ENCODE measurements at places on chromosomes 12 and 14. TPM values are rescaled to one million over a fixed set of nuclear protein-coding genes. Genes with fewer than 3 reads are reported as not detected.
A peak's percentile ranks its signal among the peaks of the same experiment; 100 is the strongest.

Gene KRT73
- not detected for total RNA-seq

Gene OSBPL8
- total RNA-seq, result 61.2 TPM

Gene COCH
- total RNA-seq, result 25.8 TPM

Gene LRTM2
- not detected for total RNA-seq

Gene LRCOL1
- not detected for total RNA-seq

Gene CKAP4
- total RNA-seq, result 59.6 TPM

Gene RASSF8
- total RNA-seq, result 40.6 TPM

Gene TAS2R42
- not detected for total RNA-seq

Gene SLC25A21
- total RNA-seq, result 7.1 TPM

Gene MYF6
- total RNA-seq, result not detected

Gene ATP5MC2
- total RNA-seq, result 379 TPM

Gene KRT78
- not detected for total RNA-seq

Gene PAX9
- total RNA-seq, result not detected

Gene FNTB
- 17.4 TPM for total RNA-seq

Gene EAPP
- 34.8 TPM for total RNA-seq

- DNase-seq, result no peak
Observed at GRCh38 chr12:114506651-114507050, 100.7 kb upstream of the TBX5 start.

GRCh38 chr14:34501004-34501580, 38.4 kb downstream of the EAPP start:
- DNase-seq, result no peak

DNA sequence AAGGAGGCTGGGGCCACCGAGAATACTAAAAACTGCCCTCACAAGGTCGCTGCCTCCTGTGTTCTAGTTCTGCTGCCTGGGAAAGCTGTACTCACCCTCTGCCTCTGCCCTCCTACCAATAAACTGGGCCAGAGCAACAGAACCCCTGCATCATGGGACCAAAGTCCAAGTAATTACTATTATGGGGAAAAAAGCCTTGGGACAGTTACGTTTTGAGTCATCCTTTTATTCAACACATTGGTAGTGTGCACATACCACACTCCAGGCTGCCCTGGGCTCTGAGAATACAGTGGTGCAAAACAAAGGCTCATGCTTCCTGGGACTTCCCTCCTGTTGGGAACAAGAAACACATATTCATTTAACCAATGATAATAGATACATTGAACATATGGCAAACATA, 49.0 kb downstream of the CACNA1C start:
- no peak for DNase-seq

GRCh38 chr12:68699486-68699885, 12.7 kb downstream of the NUP107 start:
- DNase-seq, result no peak

DNA sequence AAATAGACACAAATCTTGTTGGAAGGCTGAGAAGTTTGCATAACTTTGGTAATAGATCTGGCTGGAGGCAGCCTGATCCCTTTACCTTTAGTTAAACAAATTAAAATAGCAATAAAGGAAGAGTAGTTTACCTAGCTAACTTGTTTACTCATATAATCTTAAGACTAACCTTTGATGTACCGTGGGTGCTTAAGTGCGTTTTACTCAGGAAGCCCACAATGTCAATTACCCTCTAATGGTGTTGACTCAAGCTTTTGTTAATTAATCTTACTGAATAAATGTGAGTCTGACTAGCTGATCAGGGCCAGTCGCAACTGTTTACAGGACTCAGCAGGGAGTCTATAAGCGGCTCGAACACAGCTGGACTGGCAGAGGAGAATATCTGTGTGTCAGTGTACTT, 51.5 kb downstream of the FAR2 start:
- no peak for DNase-seq

GRCh38 chr12:109510196-109510595, 32.8 kb downstream of the UBE3B start:
- no peak for DNase-seq

- DNase-seq, result no peak
Observed at GRCh38 chr12:65778258-65779090, 45.8 kb upstream of the HMGA2 start.

- no peak for DNase-seq
Observed at GRCh38 chr14:94538070-94538740, 23.0 kb upstream of the SERPINA4 start.

GRCh38 chr12:50353869-50354593, 42.4 kb downstream of the FAM186A start:
- no peak for DNase-seq

GRCh38 chr14:95046711-95047681, 110.3 kb downstream of the DICER1 start:
- DNase-seq, result peak; percentile 18

GRCh38 chr14:101174980-101175606, 271.6 kb upstream of the RTL1 start:
- DNase-seq, result no peak

GRCh38 chr14:92880851-92881250, 42.1 kb upstream of the CHGA start:
- DNase-seq, result peak; percentile 69

GRCh38 chr12:126617312-126617711, 1552.1 kb downstream of the AACS start:
- DNase-seq, result peak; percentile 61

DNA sequence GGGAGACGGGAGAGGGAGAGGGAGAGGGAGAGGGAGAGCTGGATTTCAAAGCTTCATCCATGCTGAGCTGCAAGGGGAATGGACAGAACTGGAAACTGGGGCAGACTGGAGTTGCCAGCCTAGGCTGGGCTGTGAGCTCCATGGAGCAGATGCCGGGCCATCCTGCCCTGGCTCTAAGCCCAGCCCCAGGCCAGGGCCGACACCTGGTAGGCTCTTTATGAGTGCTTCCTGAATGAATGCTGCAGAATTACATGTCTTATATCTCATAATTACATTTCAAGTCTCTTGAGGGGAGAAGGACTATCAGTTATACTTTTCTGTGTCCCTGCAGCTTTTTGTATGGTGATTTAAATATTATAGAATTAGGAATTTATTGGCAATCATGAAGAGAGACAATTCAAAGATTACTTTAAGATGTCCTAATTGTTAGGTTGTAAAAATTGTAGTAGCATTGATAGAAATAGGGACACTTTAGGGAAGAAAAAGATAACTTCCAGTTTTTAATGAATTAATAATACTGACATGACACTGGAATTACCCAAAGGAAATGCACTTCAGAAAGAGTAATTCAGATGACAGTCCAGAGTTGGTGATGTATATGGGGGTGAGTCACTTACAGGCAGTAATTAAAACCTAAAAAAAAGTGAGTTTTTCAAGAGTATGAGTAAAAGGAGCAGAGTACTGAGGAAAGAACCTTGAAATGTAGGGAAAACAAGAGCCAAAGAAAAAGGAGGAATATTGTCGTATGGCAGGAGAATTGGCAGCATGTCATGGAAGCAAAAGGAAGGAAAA, 29.0 kb downstream of the SCYL2 start:
- no peak for DNase-seq

DNA sequence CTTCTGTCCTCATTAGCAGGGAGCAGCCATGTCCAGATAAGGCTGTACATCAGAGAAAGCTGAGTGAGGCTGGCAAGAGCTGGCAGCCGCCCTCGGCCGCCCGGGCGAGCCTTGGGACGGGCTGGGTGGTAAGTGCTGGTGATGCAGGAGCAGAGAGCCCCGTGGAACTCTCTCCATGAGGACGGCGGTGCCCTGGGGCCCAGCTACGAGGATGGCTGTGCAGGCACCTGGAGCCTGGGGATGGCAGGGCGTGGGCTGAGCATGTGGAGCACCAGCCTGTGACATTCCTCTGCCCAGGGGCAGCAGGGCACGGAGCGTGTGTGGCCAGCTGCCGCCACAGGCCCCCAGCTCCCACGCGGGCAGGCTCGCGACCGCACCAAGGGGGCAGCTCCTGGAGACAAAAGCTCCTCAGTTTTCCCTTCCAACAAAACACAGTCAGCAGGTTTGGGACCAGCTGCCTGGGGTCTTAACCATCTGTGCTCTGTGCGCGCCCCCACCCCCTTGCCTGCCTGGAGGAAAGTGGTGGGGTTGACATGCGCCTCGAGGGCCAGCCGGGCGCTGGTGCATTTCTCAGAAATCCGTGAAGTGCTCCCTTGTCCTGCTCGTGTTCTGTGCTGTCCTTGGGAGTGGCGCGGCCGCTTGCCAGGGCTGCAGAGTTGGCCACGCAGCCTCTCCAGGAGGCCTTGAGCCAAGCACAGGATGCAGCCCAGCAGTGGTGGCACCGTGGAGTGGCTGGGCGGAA, 21.4 kb downstream of the PACS2 start:
- DNase-seq, result no peak

- DNase-seq, result peak; percentile 28
Observed at GRCh38 chr12:1530592-1531152, 63.7 kb downstream of the FBXL14 start.

GRCh38 chr14:43369710-43370564, 1137.1 kb downstream of the FSCB start:
- peak; percentile 24 for DNase-seq
